ENCODE measurements at places on chromosomes 6 and 20. TPM values are rescaled to one million over a fixed set of nuclear protein-coding genes. Genes with fewer than 3 reads are reported as not detected.

DNA sequence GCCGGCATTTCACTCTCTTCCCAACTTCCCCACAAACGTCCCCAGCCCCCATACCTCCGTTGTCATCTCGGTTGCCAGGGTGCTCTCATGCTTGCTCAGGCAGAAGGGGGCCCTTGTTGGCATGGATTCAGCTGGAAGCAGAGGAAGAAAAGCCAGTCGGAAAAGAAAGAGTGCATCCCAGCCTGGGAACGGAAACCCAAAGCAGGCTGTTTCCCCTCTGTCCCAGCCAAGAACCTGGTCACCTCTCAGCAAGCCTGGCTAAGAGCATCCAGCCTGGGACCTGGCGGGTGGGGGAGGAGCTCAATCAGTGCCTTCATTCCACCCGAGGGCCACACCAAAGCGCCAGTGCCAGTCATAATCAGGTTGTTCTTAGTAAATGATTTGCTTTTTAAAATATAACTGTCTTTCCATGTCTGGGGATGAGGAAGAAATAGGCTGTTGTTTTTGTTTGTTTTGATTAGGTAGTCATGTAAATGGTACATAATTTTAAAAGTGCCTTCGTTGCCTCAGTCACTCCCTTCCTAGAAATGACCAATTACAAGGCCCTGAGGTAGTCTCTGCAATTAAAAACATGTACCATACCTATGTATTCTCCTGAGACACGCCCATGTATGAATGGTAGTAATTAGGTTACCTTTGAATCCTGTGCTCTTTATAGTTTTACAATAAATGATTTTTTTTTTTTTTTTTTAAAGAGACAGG, 21.1 kb downstream of the CHMP4B start:
- H3K4me3 ChIP-seq = no peak overlapping the region
- H3K27me3 ChIP-seq = no peaks in the 10 kb centered on the region
- DNase-seq = no peak
- H3K27ac ChIP-seq = peak overlapping the region; percentile 18
- H3K36me3 ChIP-seq = no peaks in the 10 kb centered on the region

Gene MOCS3
- 5.4 TPM for total RNA-seq

- H3K4me1 ChIP-seq = no peaks in the 10 kb centered on the region
- H3K27ac ChIP-seq = no peak overlapping the region
- no peak overlapping the region for H3K4me3 ChIP-seq
- DNase-seq = no peak
Observed at GRCh38 chr6:149242883-149243282, 74.6 kb upstream of the TAB2 start.

Gene GJA1
- total RNA-seq = 44.1 TPM

GRCh38 chr6:56152611-56153010, 94.8 kb downstream of the COL21A1 start:
- DNase-seq = no peak
- no peaks in the 10 kb centered on the region for H3K36me3 ChIP-seq
- H3K27ac ChIP-seq = no peak overlapping the region

Gene SRMS
- total RNA-seq = not detected

Gene F13A1
- total RNA-seq = 94.2 TPM

- no peaks in the 10 kb centered on the region for H3K27me3 ChIP-seq
- no peak for DNase-seq
- no peak overlapping the region for H3K27ac ChIP-seq
- no peak overlapping the region for H3K4me3 ChIP-seq
- H3K36me3 ChIP-seq = no peaks in the 10 kb centered on the region
- no peaks in the 10 kb centered on the region for H3K4me1 ChIP-seq
Observed at GRCh38 chr20:54251096-54251495, 43.2 kb downstream of the PFDN4 start.

DNA sequence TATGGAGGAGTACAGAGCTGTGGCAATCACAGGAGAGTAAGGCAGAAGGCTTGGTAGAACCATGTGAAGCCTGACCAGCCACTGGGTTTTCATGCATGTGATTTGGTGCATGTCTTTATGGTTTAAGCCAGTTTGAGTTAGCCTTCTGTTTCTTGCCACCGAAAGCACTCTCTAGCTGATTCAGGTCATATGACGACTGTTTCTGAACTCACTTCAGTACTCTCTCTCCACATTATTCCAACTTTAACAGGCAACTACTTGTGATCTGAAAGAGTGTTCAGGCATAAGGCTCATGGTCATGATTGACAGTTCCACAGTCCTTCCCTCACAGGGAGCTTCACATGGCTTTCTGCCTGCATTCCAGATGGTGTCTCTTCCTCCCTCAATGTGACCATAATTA, 63.3 kb upstream of the TAB2 start:
- H3K4me3 ChIP-seq = no peak overlapping the region
- no peak overlapping the region for H3K27ac ChIP-seq
- no peaks in the 10 kb centered on the region for H3K4me1 ChIP-seq
- H3K36me3 ChIP-seq = no peaks in the 10 kb centered on the region
- DNase-seq = no peak
- no peaks in the 10 kb centered on the region for H3K27me3 ChIP-seq

DNA sequence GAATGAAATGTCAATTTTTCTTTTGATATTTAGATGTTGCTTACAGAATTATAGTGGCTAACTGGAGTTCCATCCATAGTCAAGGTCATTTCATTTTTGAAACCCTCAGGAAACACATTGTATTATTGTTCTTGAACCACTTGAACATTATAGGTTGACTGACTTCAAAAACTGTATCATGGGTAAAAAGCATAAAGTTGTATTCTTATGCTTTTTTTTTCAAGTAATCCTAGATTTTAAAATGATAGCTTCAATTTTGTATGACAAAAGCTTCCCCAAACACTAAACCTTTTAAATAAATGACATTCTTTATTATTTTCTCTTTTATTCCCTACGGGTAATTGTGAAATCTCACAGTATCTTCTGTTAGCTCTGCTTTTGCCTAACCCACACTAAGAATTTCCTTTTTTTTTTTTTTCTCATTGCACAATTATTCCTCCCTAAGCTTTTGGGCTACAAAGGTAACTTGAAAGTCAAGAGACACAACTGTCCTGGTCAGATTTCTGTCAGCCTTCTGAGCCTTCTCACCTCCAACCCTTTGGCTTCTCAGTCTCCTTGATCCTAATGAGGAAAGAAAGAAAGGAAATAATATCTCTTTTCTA, 36.9 kb upstream of the LAMA4 start:
- H3K4me3 ChIP-seq = no peak overlapping the region
- H3K36me3 ChIP-seq = no peaks in the 10 kb centered on the region
- no peak for DNase-seq
- H3K27ac ChIP-seq = peak overlapping the region; percentile 56
- H3K4me1 ChIP-seq = no peaks in the 10 kb centered on the region
- H3K27me3 ChIP-seq = no peaks in the 10 kb centered on the region

Gene DHX35
- 14.9 TPM for total RNA-seq

- no peak overlapping the region for H3K27ac ChIP-seq
- H3K36me3 ChIP-seq = no peaks in the 10 kb centered on the region
- H3K4me3 ChIP-seq = no peak overlapping the region
- no peaks in the 10 kb centered on the region for H3K4me1 ChIP-seq
Observed at GRCh38 chr6:164101859-164102258, 687.3 kb downstream of the QKI start.

Gene NINL
- total RNA-seq = 9.6 TPM

Gene VEGFA
- total RNA-seq = 220 TPM

DNA sequence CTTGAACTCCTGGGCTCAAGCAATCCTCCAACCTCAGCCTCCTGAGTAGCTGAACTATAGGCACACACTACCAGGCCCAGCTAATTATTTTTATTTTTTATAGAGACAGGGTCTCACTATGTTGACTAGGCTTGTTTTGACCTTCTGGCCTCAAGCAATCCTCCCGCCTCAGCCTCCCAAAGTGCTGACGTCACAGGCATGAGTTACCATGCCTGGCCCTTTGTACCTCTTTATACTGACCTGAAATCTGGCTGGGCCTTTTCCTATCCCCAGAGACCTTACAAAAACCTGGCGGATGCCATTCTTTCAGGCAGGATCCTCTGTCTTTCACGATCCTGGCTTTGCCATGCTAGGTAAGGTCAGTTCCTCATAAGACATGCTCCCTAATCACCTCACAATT, 11.5 kb downstream of the WFDC3 start:
- DNase-seq = no peak
- H3K27ac ChIP-seq = peak overlapping the region; percentile 44
- no peaks in the 10 kb centered on the region for H3K36me3 ChIP-seq
- H3K27me3 ChIP-seq = no peaks in the 10 kb centered on the region
- no peak overlapping the region for H3K4me3 ChIP-seq

DNA sequence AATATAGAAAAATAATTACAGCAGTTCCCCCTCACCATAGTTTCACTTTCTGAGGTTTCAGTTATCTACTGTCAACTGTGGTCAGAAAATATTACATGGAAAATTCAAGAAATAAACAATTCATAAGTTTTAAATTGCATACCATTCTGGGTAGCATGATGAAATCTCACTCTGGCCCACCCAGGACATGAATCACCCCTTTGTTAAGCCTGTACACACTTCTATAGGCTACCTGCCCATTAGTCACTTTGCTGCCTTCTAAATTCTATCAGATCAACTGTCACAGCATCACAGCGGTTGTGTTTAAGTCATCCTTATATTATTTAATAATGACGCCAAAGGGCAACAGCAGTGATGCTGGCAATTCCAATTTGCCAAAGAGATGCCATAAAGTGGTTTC, 140.3 kb upstream of the RUNX2 start:
- H3K27ac ChIP-seq = no peak overlapping the region
- no peaks in the 10 kb centered on the region for H3K4me1 ChIP-seq
- H3K4me3 ChIP-seq = no peak overlapping the region
- H3K36me3 ChIP-seq = no peaks in the 10 kb centered on the region
- no peaks in the 10 kb centered on the region for H3K27me3 ChIP-seq

Gene VSTM2L
- 0.44 TPM for total RNA-seq

Gene CUL9
- total RNA-seq = 76.2 TPM

- H3K27ac ChIP-seq = no peak overlapping the region
- no peaks in the 10 kb centered on the region for H3K27me3 ChIP-seq
- no peak for DNase-seq
- no peaks in the 10 kb centered on the region for H3K36me3 ChIP-seq
- no peak overlapping the region for H3K4me3 ChIP-seq
Observed at GRCh38 chr6:33882154-33882553, 78.4 kb upstream of the MLN start.

DNA sequence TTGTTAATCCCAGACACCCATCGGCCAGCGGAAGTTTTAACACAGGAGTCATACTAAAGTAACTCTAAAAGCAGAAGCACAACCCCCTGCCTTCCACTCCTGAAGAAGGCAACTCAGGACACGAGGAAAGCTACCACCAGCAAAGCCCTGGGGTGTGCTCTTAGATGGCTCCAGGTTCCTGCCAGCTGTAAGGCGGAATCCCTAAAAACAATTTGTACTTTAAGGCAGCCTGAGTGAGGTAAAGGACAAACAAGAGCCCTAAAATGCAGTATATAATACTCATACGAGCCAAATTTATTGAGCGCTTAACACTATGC, 8.7 kb downstream of the NDRG3 start:
- DNase-seq = no peak
- H3K27ac ChIP-seq = no peak overlapping the region
- H3K4me1 ChIP-seq = no peaks in the 10 kb centered on the region
- no peaks in the 10 kb centered on the region for H3K27me3 ChIP-seq

GRCh38 chr6:34676140-34676539, 20.4 kb downstream of the ILRUN start:
- no peaks in the 10 kb centered on the region for H3K27me3 ChIP-seq
- DNase-seq = no peak
- no peaks in the 10 kb centered on the region for H3K36me3 ChIP-seq
- H3K4me3 ChIP-seq = no peak overlapping the region
- no peak overlapping the region for H3K27ac ChIP-seq
- peaks cover 19% of the 10 kb centered on the region for H3K4me1 ChIP-seq
